ENCODE measurements at places on chromosomes 3 and 15.

- DNase-seq: no peak
Measured at GRCh38 chr3:37028329-37028728, 35.0 kb downstream of the MLH1 start.

DNA sequence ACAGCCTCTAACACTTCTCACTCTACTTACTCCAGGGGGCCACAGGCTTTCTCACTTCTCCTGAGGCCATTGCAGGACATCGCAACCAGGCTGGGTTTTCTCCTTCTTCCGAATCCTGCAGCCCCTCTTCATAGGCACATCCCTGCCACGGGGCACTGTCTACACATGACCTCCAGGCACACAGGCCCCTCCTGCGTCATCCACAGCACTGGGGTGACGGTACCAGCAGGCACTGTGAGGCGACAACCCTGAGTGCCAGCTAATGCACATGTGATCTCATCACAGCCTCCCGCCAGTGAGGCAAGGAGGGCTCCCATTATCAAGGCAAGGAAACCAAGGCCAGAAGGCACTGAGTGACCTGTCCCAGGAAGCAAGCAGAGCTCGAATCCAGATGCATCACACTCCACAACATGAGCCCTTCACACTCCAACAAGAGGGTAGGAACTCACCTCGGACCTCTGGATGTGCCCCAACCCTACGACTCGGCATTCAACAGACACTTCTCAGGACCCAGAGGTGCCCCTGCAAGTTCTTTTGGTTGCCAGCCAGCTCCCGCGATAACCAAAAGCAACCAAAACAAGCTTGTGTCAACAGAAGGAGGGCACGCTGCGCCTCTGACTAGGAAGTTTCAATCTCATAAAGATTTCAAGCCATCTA, 16.7 kb downstream of the FAM174B start:
- no peak for DNase-seq

DNA sequence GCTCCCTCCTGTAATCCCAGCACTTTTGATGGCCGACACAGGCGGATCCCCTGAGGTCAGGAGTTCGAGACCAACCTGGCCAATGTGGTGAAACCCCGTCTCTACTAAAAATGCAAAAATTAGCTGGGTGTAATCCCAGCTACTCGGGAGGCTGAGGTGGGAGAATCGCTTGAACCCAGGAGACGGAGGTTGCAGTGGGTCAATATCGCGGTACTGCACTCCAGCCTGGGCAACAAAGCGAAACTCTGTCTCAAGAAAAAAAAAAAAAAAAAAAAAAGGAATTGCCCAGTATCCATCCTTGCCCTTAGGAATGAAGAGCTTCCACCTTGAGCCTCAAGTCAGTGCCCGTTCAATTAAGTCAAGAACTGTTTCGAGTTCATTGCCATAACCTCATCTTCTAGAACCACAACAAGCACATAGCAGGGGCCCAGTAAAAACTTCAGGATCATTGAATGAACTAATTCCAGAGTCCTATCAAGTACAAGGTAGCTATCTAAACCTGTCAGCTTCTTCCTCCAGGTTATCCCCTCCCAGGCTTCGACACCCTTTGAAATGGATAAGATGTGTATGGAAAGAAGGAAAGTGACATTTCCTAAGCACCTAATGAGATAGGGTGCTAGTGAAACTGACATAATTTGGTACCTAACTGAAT, 826 bp downstream of the DBR1 start:
- no peak for DNase-seq

DNA sequence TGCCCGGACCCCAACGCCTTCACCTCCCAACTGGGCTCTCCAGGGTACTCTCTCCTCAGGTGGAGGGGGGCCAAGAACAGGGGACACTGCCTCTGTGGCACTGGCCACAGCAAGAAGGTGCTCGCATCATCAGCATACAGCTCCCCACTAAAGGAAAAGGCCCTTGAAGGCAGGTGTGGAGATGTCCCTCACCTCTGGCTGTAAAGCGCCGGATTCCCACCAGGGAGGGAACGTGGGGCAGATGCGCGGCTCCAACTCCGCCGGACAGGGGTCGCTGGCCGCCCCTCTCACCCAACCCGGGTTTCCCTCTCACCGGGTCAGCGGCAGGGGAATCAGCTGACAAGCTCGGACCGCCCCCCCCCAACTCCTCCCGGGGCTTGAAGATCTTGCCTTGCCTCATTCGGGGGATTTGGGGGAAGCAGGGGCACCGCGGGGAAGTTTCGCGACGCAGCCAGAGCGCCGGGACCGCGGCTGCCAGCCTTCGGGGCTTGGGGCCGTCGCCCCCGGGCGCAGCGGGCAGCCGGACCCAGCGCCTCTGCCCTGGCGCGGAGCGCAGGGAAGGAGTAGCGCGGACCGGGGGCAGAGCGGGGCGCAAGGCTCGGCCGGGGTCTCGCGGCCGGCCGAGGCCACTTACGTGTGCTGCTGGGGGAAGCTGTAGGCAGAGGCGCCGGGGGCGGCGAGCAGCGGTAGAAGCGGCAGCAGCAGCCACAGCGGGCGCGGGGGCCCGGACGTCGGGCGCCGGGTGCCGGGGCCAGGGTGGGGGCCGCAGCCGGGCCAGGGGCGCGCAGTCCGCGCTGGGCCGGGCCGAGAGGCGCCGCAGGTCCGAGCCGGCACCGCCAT, 630 bp downstream of the CACNA2D2 start:
- DNase-seq: no peak

DNA sequence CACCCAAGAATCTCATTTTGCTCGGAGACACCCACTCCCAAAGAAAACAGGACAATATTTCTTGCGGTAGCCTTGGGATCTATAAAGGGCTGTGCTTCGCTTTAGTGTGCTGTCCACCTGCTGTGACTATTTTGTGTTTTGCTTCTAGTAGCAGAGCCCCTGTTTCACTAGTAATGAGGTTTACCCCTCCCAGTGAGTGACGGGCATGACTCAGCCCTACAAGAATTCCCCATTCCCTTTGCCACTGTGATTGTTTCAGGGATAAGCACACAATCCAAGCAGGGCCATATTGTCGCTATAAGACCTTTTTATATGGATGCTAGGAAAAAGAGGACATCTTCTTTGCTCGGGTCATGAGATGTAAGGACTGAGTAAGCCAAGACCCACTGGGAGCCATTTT, 62.5 kb upstream of the FOXB1 start:
- DNase-seq: no peak

GRCh38 chr3:16124636-16125035, 49.8 kb upstream of the GALNT15 start:
- peak; percentile 91 for DNase-seq

- DNase-seq: no peak
Measured at GRCh38 chr3:128556907-128557306, 63.9 kb upstream of the GATA2 start.

GRCh38 chr3:141482245-141482922, 4.4 kb upstream of the RASA2 start:
- DNase-seq: peak; percentile 61

- no peak for DNase-seq
Measured at GRCh38 chr3:104101736-104102135, 1265.0 kb upstream of the ALCAM start.

DNA sequence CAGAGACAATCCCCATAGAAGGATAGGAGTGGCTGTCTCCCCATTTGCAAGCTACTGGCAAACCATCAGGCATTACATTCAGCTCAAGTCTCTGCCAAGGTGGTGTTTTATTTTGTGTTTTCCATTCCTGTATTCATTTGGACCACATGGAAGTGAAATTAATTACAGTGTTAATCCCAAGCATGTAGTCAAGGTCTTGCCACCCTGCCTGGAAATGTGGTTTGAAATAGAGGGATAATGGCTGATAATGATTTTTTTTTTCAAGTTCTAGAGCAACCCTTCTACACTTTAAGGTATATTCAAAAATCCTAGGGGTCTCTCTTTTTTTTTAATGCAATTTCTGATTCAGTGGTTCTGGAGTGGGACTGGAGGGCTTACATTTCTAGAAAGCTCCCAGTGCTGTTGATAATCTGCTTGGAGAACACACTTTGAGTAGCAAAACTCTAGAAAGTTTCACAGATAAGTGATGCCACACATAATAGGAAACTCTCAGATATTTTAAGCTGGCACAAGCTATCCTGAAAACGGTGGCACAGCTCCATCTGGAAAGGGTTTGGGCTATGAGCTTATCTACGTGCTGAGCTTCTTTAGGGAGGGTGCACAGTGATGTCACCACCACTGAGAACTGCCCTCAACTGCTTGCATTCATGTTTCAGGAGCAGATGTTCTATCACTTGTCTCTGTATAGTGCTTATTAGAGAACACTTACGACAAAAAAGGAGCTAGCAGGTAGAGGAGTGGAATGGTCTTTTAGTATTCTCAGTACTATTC, 140.1 kb upstream of the IL12A start:
- no peak for DNase-seq

DNA sequence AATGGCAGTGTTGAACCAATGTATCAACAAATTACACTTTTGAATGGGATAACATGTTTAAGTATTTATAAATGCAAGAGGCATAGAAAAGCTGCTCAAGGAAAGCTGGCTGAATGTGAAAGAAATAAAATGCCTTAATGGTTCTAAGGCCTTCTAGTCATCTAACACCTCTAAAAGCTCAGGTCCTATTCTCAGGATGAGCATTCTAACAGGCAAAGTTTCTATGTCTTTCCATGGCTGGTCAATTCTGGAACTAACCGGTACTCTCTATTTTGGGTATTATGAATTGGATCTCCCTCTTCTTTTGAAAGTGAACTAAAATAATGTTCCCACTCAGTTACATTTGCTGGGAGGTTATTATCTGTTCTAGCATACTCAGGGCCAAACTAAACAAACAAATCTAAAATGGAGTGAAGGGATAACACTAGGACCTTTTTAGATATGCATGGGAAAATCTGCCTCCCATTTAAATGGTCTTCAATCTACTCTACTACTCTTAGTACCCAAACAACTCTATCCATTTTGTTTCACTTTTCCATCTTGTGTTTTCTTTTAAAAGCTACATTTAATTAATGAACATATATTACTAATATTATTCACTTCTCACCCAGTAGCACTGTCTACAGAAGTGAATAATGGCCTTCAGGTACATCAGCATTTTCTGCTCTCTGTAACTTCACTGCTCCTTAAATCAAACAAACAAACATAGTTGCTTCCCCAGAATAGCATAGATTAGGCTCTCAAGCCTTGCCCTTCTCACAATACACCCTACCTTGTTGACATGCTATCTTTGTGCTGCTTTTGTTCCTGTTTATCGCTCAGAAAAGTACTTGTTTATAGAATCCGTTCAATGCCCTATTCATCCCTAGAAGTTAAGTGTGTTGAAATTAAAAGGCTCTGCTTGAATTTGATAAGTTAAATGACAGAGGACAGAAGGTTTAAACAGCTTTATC, 46.4 kb downstream of the CBLB start:
- no peak for DNase-seq

DNA sequence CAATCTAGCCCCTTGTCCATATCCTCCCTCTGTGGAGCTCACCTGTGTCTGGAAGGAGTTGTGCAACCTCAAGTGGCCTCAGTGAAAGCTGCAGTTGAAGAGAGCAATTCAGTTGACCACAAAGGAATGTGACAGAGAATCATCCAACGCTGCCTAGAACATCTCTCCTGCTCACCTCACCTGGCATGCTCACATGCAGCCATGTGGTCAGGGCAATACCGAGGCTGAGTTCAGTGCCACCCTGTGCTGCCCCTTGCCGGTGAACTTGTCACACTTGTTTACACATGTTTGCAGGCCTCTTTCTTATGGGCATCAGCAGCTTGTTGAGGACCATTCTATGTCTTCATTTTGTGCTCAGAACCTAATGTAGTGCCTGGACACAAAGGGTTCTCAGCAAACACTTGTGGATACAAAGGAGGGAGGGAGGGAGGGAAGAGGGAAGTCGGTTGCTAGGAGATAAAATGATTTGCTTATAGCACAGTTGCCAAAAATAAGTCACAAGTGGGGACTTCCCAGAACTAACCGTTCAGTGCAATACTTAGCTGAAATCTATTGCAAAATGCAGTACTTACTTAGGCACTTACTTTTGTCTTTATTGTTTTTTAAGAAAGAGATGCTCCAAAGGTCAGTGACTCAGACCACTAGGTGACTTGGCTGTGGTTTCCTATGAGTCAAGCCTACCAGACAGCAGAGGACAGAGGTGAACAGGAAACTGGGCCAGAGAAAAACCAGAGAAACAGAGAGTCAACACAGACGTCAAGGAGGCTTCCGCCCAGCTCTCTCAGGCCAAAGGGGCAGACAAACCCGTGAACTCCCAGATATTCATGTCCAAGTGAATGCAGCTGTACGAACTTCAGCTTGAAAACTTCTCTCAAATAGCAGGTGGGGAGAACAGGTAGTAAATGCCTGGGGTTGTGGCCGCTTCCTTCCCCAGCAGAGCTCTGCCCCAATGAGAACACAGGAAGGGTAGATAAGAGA, 227.8 kb upstream of the CTNNB1 start:
- peak; percentile 71 for DNase-seq

DNA sequence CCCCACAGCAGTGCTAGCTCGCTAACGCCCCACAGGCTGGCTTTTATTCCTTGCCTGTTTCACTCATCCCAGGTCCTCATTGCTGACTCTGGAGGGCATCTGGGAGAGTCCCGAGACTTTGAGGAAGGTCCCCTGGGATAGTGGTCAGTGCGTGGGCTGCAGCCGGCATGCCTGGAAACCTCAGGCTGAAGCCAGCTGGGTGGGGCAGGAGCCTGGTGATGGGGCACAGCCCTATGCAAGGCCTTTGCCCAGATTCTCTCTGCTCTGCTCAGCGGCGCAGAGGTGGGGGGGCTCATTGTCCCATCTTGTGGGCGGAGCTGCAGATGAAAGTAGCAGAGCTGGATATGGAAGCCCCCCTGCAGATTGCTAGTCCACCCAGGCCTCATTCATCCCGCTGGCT, 55.7 kb upstream of the SMAD6 start:
- DNase-seq: peak; percentile 16

- peak; percentile 80 for DNase-seq
Measured at GRCh38 chr3:187403768-187404288, 35.6 kb downstream of the RTP4 start.

GRCh38 chr3:27312044-27312668, 57.0 kb downstream of the NEK10 start:
- DNase-seq: peak; percentile 39

GRCh38 chr3:191085091-191085490, 114.0 kb upstream of the OSTN start:
- no peak for DNase-seq

All from AG09319 (cell line).